NCI-H1694 treated with DMSO at 0.1 percent for 48 hours (cell line): ENCODE measurements at places on chromosomes 2 and 18.

GRCh38 chr2:101987832-101988231 lies 3.9 kb upstream of the IL1R2 start:
- DNase-seq: no peak

DNA sequence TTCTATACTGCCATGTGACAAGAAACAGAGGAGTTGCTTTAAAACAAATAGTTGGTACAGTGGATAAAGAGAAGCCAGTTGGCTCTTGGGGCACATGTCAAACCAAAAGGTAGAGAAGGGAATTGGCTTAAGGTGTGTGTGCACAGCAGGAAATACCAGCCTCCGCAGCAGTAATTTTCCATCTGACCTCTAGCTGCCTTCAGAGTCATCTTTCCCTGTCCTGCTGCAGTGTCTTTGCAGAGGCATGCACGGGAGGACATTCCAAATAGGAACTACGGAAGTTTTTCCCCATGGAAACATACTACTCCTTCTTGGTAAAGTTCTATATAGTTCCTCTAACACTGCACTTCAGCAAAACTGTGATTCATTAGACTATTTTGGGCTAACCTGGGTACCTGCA lies 99.5 kb downstream of the RAB3GAP1 start:
- no peak for DNase-seq

DNA sequence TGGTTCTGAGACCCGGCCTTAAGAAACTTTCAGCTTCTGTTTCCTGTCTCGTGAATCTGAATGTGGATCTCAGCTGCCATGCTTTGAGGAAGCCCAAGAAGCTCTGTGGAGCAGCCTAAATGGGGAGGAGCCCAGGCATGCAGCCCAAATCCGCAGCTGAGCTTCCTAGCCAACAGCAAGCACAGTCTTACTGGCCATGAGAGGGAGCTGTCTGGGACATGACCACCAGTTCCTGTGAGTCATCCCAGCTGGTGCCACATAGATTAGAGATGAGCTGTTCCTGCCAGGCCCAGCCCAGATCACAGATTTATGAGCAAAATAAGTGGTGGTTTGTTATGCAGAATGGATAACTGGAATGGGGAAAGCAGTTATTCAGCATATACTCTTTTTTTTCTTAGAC lies 224.4 kb upstream of the APCDD1 start:
- no peak for DNase-seq

DNA sequence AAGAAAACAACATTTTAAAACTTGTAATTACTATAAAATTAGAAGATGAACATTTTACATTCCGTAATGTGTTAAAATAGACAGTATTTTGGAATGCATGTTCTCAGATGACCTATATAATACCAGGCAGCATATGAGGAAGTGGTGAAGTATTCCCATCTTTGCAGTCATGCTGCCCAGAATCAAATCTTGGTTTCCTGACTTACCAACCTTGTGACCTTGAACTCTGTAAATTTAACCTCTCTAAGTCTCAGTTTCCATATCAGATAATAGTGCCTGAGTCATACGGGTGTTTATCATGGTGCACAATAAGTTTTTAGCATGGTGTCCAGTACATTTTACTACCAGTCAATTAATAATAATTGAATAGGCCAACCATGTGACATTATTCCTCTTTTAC lies 7.3 kb upstream of the GALM start:
- DNase-seq: no peak

DNA sequence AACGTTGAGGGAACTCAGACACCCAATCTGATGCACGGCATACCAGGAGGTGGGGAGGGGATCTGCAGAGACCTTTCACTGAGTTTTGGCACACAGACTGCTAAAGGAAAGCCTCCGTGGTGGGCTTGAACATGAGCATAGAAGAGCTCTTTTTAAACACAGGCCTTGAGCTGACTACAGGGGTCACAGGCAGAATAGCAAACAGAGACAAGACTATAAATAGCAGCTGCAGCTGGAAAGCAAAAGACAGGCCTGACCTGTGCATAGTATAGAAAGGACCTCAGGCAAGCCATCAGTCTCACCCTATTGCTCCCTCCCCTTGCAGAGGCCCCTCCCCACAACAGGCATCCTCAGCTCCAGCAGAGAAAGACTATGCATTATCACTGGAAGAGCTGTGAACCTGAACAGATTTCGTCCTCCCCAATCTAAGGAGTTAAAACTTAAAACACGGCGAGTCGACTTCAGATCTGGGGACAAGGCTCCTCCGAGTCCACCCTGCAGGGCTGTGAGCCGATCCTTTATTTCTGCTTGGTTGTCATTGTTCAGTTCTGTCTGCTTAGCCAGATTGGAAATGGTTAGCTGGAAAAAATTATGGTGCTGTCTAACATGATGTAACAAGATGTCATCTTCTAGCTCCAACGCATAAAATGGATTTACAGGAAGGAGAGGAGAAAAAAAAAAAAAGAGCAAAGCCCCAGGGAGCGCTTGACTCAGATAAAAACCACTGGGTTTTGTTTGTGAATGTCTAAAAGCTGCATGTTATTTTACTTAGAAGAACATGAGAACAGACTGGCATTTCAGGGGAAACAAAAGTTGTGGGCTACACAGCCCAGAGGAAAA lies 25.2 kb upstream of the LCLAT1 start:
- DNase-seq: no peak

GRCh38 chr18:48018851-48019250 lies 88.4 kb upstream of the SMAD2 start:
- no peak for DNase-seq

- DNase-seq: no peak
Measured at GRCh38 chr2:54047091-54047490, 68.3 kb upstream of the ACYP2 start.

DNA sequence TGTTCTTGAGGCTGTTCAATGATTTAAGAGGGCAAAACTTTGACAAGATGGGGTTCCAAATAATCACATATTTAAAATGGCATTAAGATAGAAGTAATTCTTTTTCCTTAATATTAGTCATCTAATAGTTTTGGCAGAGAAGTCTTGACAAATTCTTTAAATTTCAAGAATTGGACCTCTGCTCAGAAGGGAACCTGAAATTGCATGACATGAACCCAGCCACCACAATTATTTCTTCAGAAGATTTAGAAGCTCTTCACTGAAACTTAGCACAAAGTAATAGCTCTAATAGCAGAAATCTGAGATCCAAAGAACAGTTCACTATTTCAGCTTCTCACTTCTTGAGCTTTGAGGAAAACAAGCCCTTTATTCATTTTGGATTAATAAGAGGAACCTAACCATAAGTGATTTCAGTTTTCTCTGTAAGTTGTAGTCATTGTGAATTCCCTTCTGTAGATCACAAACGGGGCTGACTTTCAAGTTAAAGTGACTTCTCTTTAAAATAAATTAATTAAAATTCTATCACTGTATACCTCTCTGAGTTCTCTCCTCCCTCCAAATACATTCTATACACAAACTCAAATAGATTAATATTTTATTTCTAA lies 100.6 kb upstream of the ITGA4 start:
- DNase-seq: no peak

- DNase-seq: no peak
Measured at GRCh38 chr2:142557391-142557790, 320.1 kb upstream of the KYNU start.

DNA sequence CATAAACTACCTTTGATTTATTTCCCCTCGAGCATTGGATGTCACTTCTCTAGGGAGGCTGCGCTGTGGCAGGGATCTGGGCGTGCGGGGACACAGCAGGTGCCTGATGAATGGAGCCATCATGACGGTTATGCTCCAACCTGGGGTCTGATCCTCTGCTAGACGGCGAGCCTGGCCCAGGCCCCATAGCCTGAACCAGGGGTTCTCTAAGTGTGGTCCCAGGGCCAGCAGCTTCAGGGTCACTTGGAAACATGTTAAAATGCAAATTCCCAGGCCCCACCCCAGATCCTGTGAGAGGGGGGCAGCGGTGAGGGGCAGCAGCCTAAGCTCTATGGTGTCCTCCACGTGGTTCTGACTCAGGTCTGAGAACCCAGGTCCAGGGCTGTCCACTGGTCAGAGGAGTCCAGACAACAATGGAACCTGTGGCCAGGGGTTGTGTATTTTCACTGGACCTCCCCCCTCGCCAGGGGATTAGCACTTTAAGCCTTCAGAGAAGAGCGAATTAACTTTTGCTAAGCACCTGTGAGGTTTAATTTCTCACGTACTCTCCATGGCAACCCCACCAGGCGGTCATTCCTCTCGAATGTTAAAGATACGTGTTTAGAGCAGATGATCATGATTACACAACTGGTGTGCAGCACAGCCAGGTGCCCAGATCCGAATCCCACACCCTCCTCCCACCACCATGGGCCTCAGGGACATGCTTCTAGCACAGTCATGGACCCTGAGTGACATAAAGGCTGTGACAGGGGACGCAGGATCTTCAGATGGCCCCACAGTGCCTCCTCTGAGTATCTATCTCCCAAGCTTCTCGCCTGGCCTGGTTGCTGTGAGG lies 1.6 kb upstream of the ARHGEF4 start:
- DNase-seq: no peak

- no peak for DNase-seq
Measured at GRCh38 chr2:233684640-233685039, 2.9 kb downstream of the UGT1A7 start.

GRCh38 chr2:13000664-13001363 lies 284.1 kb downstream of the TRIB2 start:
- DNase-seq: no peak

- DNase-seq: no peak
Measured at GRCh38 chr2:42960842-42961180, 168.4 kb upstream of the HAAO start.
